ENCODE measurements at places on chromosomes 2 and 18.

DNA sequence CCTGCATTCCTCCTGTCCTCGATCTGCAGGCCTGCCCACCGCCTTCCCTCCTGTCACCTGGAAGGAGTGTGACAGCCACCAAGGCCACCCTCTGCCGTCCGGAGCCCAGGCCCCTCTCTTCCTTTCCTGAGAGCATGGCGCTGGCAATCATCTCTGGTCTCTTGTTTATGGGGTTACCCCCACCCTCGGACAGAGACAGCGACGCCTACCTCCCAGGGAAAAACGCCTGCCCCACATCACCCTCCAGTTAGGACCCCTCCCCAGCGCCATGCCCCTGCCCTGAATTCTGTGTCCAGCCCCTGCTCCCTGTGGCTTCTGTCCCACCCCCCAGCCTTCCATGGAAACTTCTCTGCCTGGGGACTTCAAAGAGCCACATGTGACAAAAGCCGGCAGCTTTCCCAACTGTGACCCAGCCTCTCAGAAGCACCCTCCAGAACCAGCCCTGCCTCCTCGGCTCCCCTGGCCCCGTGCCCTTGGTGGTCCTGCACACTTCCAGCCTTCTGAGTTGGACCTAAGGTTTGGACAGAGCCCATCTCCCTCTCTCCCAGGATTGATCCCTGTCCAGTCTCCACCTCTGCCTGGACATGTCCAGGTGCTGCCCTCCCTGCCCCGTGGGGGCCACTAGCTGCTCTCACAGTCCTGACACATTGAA lies 145.0 kb upstream of the HDAC4 start:
- DNase-seq, result no peak

DNA sequence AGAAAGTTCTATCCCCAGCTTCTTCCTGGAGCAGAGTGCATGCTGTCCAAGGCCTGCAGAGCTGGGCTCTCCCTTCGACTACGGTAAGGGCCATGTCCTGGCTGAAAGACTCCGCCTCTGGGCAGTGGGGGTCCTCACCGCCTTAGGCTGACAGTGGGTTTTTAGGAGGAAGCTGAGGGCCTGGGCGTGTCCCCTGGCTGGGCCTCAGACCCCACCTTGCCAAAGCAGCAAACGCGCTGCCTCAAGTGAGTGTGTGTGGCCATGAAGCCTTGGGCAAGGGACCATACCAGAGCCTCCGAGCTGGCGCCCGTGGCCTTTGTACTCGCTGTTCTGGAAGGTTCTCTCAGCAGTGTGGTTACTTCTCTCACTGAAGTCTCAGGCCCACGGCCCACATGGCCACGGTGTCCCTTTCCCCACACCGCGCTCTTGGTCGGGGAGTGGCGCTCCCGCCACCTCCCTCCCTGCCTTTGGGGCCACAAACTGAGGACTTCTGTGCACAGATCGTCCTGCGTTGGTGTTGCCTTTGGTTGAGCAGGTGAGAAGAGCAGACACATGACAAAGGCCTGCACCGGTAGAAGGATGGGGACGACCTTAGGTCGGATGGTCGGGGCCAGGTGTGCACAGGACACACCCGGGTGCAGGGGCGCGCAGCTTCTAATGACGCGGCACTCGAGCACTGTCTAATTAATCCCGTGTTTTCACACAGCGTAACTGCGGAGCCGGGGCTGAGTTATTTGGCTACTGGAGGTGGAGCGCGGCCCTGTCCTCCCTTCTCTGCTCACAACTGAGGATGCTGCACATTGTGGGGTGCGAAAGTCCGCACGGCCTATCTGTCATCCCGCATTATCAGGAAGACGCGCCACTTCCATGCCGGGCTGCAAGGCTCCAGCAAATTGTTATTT lies 121.6 kb downstream of the PTGR3 start:
- DNase-seq, result no peak

- DNase-seq, result no peak
Measured at GRCh38 chr2:140247451-140248195, 1467.4 kb upstream of the NXPH2 start.

DNA sequence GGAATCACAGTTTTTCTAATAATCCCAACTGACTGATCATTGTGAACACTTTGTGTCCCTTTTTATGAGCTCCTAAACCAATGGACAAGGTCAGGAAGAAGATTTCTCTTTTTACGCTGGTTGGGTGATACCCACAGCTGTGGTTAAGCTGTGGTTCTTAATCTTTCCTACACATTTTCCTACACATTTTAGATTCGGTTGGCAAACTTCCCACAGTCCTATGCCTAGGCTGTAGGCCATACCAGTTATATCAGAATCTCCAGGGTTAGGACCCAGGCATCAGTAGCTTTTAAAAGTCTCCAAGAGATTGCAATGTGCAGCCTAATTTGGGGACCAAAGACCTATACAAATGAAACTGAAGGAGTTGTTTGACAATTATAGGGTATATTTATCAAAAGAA lies 203.0 kb downstream of the SP3 start:
- no peak for DNase-seq

DNA sequence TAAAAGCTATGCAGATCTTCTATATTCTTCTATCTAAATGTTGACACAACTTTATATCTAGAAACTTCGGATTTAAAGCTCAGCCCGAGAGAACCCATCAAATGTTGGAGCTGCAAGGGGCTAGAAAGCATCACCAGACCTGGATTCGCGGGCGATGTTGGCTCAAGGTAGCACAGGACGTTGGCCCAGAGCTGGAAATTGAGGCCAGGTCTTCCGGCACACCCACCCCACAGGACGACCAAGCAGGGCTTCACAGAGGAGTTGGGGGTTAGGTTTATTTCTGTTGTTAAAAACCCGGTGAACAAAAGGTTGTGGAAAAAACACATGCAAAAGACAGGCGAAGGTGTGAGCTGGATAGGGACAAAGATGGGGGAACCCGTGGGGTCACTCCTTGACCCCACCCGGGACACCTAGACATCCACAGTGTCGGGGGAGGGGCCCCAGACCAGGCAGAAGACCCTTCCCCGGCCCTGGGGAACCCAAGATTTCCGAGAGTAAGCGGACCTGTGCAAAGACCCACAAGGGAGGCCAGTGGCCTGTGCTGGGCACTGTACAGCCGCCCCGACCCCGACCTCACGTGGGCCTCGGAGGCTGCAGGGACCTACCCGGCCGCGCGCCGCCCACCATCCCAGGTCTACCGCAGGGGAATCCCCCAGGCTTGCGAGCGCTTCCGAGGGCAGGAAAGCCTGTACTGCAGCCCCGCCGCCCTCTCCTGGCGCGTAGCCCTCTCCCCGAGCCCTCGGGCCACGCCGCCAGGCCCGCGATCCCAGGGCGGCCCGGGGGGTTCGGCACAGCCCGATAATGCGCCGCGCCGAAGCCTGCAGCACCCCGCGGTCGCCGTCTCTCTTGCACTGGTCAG lies 1.8 kb upstream of the AGBL5 start:
- DNase-seq, result peak; percentile 78
